ENCODE measurements at places on chromosomes 2 and 18.
A peak's percentile ranks its signal among the peaks of the same experiment; 100 is the strongest.

GRCh38 chr18:46256078-46256477, 151.9 kb downstream of the HAUS1 start:
- DNase-seq, result no peak

GRCh38 chr18:12836551-12836950, 47.5 kb downstream of the PTPN2 start:
- no peak for DNase-seq

DNA sequence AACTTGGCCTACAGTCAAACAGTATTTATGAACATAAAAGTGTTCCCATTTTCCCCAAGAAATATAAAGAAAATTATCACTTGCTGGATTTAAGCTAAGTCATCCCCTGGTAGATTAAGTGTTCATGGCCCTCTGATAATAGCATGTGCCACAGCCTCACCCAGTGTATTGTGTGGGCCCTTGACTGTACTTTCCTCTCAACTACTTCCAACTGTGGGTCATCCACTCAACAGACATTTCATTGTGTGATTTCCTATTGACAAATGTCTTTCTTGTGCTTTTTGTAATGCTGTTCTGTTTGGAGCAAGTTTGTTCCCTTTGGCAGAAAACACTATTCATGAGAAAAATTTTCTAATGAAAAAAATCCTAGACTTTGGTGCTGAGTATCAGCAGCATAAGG, 48.4 kb upstream of the TMEM17 start:
- DNase-seq, result no peak

- DNase-seq, result no peak
Measured at GRCh38 chr18:62939433-62939832, 224.1 kb downstream of the PHLPP1 start.

DNA sequence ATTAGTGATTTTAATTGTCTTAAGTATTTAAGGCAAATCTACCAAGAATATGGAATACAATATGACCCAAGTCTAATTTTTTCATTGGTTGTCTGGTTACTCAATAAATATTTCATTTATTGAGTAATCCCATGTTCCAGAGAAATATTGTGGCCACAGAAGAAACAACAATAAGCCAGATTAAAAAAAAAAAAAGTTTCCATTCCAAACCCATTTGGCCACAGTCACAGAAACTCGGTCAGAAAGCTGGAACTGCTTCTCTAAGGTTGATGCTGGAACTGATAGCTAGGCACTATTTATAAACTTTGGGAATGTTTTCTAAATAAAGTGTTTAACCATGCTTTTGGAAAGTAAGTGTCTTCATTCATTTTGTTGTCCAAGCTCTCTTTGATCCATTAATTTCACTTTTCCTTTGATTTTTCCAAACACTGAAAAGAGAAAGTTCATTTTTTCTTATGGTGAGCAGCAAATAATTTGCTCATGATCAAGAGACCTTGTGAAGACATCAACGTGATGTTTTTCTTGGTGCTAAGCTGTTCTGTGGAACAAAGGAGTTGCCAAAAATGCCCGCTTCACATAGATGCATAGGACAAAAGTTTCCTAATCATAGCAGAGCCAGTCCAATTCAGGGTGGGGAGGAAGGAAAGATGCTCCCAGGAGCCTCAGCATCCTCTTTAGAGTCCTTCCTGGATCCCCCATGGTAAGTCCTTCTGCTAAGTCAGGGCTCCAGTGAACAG, 72.1 kb upstream of the CCBE1 start:
- DNase-seq, result no peak

DNA sequence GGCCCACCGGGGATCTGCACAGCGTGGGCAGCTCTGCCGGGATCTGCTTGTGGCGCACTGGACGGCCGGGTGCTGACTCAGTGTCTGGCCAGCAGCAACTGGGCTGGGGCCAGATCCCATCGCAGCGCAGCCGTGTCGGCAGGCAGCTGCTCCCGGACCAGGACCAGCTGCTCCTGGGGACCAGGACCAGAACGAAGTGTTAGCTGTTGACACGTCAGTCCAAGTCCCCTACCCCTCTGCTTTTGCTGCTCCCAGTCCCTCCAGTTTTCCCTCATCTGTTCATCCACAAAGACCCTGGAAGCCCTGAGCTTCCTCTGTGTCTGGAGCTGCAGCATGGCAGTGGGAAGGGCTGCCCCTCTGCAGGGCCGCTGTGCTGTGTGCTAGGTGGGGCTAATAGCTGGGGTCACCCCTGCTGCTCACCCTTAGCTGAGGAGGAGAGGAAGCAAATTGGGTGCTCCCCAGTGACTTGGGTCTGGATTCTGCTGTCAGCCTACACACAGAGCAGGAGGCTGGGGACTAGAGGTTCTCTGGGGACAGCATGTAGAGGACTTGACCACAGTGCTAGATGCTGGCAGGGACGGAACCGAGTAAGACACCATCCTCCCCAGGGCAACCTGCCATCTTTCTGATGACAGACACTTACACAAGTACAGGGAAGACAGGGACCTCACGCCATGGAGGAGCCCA, 16.9 kb upstream of the KIF1A start:
- DNase-seq, result no peak

DNA sequence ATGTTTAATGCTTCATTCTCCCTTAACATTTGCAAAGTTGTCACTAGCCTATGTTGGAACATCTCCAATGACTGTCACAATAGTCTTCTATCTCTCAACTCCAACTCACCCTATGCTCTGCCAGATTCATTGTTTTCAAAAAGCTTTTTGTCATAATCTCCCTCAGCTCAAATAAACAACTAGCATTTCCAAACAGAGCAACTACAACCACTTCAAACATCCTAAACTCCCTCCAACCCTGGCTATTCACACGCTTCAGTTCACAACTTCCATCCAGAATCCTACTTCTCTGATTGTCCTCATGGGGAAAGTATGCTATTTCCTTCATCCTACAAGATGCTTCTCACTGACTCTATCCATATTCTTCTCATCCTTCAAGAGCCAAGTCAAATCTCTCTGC, 139.2 kb upstream of the VRK2 start:
- DNase-seq, result no peak

GRCh38 chr2:215899141-215900074, 113.9 kb downstream of the MREG start:
- DNase-seq, result no peak

- no peak for DNase-seq
Measured at GRCh38 chr2:184743096-184743495, 144.8 kb downstream of the ZNF804A start.

- DNase-seq, result no peak
Measured at GRCh38 chr2:229118927-229119326, 152.2 kb downstream of the PID1 start.

- peak; percentile 48 for DNase-seq
Measured at GRCh38 chr18:45664824-45665763, 49.8 kb downstream of the SLC14A2 start.

DNA sequence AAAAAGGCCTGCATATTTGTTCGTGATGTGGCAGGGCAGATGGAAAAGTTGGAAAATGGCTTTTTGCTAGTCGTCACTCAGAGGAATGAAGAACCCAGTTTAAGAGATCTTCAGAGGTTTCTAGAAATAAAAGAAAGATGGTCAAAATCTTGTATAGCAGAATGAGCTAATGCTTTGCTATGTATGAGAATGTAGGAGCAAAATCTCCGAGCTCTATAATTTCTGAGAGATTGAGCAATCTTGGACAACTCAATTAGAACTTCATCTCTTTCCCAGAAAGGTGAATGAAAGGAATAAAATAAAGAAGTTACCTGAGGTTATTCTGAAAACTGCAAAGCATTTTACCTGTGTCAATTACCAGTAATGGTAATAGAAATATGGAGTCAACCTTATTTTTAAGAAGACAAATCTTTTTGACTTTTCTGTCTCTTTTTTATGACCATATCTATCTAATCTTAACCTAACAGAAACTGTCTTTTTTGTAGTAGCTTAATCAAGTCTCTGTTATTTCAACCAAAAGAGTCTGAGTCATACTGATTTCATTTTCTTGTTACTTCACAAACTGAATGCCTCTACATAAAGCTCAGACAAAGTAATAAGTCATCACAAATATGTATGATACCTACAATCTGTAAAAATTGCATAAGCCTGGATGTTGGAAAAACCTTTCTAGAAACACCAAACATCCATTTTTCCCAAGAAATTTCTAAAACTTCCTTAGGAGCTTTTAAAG, 32.5 kb downstream of the CCDC68 start:
- DNase-seq, result no peak

GRCh38 chr18:60506682-60507081, 134.1 kb upstream of the MC4R start:
- no peak for DNase-seq

DNA sequence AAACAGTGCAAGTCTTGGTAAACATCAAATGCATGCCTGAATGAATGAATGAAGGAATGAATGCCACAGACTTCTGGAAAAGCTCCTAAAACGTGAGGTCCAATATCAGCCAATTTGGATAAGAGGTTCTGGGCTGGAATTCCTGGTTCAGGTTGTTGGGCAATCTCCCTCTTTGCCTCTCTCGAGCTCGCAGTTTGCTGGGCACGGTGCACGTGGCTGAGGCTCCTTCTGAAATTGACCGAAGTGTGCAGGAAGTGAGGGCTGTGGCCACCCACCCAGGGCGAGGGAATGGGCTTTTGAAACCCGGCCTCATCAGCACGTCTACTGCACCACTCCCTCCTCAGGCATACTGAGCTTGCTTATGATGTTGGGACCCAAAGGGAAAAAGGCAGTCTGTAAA, 288.8 kb upstream of the HS6ST1 start:
- DNase-seq, result no peak

DNA sequence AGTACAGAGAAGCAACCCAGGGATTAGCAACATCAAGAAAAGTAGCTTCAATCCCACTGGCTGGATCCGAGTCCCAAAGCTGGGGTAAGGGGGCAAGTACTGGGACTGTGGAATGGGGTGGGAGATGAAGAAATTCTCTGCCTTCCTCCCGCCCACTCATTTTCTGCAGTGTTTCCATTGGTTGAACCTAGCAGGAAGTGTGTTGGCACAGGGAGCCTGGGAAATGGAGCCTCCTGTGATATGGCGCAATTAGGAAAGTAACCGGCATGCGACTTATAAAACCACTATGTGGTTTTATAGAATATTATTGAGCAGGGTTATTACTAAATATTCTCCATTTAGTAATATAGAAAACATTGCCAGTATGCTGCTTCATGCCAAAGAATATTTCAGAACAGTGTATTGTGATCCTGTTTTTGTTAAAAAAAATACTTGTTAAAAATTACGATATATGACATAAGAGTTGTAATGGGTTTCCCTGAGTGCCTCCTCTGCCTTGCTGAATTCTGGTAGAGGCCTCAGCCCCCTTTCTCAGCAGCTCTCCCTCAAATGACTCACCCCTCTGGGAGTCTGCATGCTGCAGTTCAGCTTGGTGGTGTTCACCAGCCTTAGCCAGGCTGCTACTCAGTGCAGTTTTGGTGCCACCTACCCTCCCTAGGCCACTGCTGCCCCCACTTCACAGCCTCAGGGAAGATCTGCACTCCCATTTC, 60.5 kb downstream of the HK2 start:
- DNase-seq, result no peak

GRCh38 chr2:221673248-221673647, 101.1 kb upstream of the EPHA4 start:
- no peak for DNase-seq

DNA sequence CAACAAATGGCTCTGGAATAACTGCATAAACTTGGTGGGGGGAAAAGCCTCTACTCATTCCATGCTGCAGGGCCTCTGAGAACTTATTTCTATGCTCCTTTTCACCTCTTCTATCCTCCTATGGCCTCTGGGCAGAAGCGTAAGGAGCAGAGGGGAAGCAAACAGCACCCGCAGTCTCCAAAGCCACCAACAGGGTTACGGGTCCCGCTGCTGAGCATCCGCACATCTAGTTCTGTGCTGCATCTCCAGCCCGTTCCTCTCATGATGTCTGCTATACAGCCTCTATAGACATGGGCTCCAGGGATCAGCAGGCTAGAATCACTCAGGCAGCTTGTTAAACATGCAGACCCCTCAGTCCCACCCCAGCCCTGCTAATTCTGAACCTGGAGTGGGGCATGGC, 25.9 kb downstream of the PSTPIP2 start:
- no peak for DNase-seq

DNA sequence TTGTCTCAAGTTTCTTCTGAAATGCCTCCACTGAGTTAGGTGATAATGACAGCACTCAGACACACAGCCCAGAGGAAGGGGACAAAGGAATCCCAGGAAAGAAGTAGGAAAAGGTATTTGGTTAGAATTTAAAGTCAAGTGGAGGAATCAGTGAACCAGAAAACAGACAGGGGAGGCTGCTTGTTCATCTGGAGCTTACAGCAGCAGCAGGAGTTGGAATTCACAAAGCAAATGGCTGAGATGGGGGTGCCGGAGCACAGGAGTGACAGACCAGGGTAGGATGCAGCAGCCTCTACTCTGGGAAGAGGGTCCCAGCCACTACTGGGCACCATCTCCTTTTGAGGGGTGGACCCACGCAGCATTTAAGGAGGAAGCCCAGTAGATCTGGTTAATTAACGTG, 104.8 kb downstream of the ST6GAL2 start:
- DNase-seq, result no peak

- DNase-seq, result no peak
Measured at GRCh38 chr18:34998661-34999060, 42.6 kb upstream of the MAPRE2 start.

- DNase-seq, result no peak
Measured at GRCh38 chr2:120287183-120288015, 34.7 kb downstream of the RALB start.

- DNase-seq, result no peak
Measured at GRCh38 chr18:76232779-76233178, 262.3 kb downstream of the ZNF516 start.

- no peak for DNase-seq
Measured at GRCh38 chr18:49238433-49239042, 221.9 kb downstream of the DYM start.

DNA sequence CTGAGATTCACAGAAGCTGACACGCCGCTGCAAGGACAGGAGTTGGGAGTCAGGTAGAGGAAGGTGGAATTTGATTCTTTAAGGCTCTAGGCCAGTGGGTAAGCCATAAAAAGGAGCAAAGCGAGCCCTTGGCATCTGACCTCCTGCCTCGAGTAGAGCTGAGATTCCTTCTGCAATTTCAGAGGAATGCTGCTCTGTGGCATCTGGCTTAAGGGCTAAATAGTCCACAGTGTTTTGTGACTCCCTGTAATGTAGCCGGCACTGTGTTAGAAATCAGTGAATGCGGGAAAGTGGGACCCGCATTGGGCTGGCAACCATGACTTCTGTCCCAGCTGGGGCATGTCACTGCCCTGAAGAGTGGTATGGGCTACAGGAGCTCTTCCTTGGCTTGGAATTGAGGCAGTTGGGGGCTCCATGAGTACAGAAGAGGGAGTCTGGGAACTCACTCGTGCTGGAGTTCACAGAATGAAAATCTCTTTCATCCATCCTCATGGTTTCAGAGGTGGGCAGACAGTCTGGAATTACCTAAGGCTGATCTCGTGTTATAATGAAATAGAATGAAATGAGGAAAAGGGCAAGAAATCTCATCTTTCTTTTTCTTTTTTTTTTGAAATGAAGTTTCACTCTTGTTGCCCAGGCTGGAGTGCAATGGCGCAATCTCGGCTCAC, 12.7 kb upstream of the MYCN start:
- no peak for DNase-seq

GRCh38 chr2:11508279-11508678, 25.6 kb upstream of the GREB1 start:
- DNase-seq, result no peak

GRCh38 chr2:12432985-12433625, 283.6 kb upstream of the TRIB2 start:
- no peak for DNase-seq
